ENCODE measurements at places on chromosomes 3 and 15. TPM values are rescaled to one million over a fixed set of nuclear protein-coding genes. Genes with fewer than 3 reads are reported as not detected.

The EPB42 gene
- polyA plus RNA-seq, result not detected

The TICRR gene
- polyA plus RNA-seq, result 10.4 TPM

The RSRC1 gene
- polyA plus RNA-seq, result 47.3 TPM

The SNURF gene
- 30.8 TPM for polyA plus RNA-seq

The P2RY14 gene
- polyA plus RNA-seq, result not detected

The CRYGS gene
- 0.84 TPM for polyA plus RNA-seq

The CCR8 gene
- not detected for polyA plus RNA-seq

The SENP2 gene
- 19.7 TPM for polyA plus RNA-seq

Data from A549 (cell line).